ENCODE measurements at places on chromosomes 1 and 21.
A peak's percentile ranks its signal among the peaks of the same experiment; 100 is the strongest.

- no peak for DNase-seq
Measured at GRCh38 chr1:245810181-245810769, 655.5 kb downstream of the KIF26B start.

DNA sequence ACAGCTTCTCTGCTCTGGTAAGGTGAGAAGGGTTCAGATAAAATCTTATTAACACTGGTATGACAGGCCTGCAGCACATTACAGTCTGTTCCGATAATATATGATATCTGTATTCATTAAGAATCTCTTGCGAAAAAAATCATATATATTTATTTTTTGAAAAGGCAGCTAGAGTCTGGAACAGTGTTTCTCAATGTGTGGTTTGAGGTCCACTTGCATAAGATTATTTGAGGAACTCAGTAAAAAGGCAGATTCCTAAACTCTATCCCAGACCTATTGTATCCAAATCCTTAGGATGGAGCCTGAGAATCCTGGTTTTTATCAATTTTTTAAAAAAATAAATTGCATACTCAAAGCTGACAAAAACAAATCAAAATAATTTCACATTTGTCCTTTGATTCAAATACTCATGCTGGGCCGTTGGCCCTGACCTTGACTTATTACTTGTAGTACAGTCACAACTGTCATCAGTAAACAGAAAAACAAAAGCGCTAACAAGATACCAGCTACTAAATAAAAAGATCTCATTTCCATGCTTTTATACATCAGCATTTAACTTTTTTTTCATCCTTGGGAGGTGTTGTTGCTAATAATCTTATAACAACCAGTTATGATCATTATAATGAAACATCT, 60.6 kb downstream of the RGS2 start:
- DNase-seq = no peak

DNA sequence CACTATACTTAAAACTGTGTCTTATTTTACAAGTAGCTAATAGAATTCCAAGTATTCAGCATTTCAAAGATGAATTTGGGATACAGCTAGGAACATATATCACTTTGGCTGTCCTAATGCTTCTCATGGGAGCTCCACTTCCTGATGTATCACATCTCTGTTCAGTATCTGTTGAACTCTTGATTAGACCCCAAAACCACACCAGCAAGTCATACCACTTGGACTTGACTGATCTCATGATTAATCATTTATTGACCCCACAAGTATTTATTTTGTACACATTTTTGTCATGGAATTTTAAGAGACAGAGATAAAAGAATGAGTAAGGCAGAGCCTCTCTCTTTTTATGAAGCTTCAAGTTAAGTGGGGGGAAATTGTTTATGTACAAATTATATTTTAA, 30.0 kb downstream of the TMPRSS15 start:
- DNase-seq = no peak

GRCh38 chr1:19455353-19455752, 30.0 kb downstream of the CAPZB start:
- no peak for DNase-seq

DNA sequence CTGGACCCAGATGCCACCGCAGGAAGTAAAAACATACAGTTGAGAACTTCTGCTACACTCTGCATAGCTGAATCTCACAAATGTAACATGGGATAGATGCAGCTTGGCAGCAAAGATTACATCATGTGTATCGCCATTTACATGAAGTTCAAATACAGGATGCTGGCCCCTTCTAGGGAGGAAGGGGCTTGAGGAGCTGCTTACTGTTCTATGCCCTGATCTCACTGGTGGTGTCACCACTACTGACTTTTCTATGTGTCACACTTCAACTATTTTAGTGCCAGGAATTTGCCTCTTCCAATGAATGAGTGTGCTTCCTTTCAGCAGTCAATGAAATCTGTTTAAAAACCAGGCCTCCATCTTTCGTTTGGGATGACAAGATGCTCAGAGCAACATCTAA, 31.1 kb downstream of the MRAP start:
- peak; percentile 64 for DNase-seq

GRCh38 chr1:165109013-165109412, 247.5 kb downstream of the LMX1A start:
- DNase-seq = no peak

DNA sequence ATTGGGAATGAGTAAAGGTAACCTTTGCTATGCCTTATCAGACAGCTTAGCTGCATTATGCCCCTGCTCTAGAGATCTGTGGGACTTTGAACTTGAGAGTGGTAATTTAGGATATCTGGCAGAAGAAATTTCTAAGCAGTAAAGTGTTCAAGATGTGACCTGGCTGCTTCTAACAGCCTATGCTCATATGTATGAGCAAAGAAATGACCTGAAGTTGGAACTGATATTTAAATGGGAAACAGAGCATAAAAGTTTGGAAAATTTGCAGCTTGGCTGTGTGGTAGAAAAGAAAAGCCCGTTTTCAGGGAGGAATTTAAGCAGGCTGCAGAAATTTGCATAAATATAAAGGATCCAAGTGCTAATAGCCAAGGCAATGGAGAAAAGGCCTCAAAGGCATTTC, 90.4 kb downstream of the HHIPL2 start:
- DNase-seq = no peak

GRCh38 chr1:97004054-97004453, 282.5 kb downstream of the PTBP2 start:
- DNase-seq = peak; percentile 18

- DNase-seq = no peak
Measured at GRCh38 chr1:232250838-232251237, 379.1 kb downstream of the SIPA1L2 start.

GRCh38 chr1:56477164-56478111, 101.9 kb downstream of the PLPP3 start:
- DNase-seq = peak; percentile 76

GRCh38 chr21:36550761-36551160, 70.8 kb upstream of the CLDN14 start:
- DNase-seq = peak; percentile 62

- peak; percentile 14 for DNase-seq
Measured at GRCh38 chr1:67524143-67525052, 94.2 kb upstream of the SERBP1 start.

DNA sequence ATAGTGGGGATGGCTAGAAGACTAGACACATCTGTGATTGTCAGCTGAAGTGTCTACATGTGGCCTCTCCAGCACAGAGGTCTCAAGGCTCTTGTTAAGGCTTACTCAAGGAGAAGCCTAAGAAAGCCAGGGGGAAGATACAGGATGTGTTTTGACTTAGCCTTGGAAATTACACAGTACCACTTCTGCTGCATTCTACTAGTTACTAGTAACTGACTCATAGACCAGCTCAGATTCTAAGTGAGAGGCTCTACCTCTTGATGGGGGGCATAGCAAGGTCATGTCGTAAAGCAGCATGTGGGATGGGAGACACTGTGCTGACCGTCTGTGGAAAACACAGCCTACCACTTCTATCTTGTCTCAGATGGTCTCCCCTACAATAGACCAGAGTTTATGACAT, 99.5 kb downstream of the UBE2U start:
- DNase-seq = no peak

DNA sequence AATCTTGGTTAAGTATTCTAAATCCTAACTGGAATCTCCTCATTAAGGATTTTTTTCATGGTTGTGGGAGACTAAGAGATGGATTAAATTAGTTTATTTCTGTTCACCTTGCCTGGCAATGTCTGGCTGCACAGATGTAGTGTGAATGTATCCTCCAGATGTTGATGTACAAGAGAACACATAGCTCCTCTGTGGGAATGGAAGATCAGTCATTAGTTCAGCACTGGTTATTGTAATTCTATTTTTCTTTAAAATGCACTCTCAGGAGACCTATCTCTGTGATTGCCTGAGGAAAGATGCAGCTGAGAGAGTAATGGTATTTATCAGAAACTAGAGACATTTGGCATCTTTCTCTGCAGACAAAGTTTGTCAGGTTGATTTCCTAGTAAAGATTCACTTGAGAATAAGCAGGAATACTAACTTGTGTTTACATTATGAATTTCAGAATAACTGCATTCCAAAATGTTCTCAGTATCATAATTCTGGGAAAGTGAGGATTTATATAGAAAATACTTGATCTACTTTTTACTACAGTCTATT, 178.6 kb downstream of the GIPC2 start:
- DNase-seq = no peak

- no peak for DNase-seq
Measured at GRCh38 chr1:54537611-54538010, 10.4 kb upstream of the ACOT11 start.

DNA sequence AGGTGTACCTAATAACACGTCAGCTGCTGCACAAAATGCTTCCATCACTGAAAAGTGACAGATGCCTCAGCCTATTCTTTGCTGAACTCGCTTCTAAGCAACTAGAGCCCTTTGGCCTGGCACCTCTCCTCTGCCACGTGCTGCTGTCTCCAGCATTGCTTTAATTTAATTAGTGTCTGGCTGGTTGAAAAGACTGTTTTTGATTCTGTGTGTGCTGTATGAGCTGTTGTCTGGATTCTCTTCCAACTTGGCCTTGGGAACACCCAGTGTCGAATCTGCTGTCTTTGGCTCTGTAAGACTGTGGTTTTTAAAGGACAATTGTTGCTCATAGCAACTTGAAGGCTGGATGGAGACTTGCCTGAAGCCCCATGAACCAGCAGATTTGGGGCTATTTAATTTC, 109.5 kb downstream of the PSMG1 start:
- DNase-seq = no peak

DNA sequence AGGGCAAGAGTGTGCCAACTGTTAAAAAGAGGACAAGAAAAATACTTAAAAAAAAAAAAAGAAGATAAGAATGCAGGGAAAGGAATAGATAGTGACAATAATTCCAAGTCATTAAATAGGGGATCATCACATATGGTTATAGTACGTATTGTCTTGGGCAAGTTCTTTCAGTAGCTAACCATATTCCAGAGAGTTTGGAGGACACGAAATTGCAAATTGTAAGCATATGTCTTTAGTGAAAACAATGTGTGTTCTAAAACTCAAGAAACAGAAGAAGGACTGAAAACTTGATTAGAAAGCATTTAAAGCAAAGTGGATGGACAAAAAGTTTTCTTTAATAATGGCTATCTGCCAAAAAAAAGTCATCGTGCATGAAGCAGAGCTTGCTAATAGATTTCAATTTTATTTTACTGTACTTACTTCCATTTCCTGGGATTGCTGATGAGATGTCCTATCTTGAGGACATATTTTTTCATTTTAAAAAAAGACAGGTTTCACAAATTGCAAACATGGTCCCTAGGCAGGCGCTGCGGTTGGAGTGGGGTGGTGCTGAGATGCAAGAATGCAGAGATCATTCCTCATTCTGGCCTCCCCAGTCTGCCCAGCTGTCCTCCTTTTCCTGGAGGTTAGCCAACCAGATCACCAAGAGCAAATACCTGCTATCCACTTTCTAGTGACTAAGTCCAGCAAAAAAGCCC, 11.9 kb downstream of the TSPAN2 start:
- DNase-seq = no peak

DNA sequence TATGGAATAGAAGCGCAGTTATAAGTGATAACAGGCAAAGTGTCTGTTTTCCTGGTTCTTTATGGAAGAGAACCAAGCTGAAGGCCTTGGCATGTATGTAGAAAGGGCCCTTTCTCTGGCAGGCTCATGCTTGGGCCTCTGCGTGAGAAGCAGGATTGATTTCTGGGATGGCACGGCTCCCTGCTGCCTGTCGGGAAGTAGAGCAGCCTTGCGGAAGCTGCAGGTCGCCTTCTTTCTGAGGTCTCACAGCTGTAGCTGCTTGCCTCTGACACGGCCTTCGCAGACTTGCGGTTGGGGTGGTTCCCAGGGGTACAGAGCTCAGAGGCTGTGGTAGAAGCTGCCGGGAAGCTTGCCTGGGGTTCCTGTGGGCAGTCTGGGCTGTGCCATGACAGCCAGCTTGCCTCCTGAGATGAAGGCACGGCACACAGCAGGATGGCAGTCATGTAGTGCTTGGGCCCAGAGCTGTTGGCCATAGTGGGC, 39.4 kb downstream of the TRAPPC10 start:
- DNase-seq = peak; percentile 73

DNA sequence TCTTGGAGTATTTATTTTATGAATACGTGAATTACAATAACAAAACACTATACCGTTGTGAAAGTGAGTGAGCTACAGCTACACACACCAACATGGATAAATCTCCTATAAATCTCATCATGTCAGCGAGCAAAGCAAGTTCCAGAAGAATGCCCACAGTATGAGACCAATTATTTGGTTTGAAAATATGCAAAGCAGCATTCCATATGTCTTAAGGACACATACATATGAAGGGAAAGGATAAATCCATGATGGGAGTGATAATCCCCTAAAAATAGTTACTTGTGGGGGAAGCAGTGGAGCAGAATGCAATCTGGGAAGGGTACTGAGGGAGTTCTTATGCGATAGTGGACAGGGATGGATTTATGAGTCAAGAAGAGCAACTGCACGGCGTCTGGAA, 261.3 kb downstream of the DISC1 start:
- no peak for DNase-seq

- DNase-seq = no peak
Measured at GRCh38 chr1:13435458-13435857, 25.2 kb downstream of the PRAMEF20 start.

- no peak for DNase-seq
Measured at GRCh38 chr1:112840631-112841624, 115.1 kb downstream of the SLC16A1 start.

DNA sequence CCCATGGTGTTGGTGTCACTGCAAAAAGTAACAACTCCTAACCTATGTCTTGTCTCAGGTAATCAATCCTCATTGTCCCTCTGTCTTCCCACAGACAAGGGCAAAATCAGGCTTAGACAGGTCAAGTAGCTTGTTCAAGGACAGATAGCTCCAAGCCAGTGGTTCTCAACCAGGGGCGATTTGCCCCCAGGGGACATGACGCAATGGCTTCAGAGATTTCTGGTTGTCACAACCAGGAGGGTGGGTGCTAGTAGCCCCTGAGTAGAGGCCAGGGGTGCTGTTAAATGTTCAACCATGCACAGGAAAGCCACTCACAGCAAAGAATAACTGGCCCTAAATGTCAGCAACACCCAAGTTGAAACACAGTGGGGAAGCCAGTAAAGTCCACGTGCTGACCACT, 178.9 kb downstream of the RUNX1 start:
- no peak for DNase-seq

DNA sequence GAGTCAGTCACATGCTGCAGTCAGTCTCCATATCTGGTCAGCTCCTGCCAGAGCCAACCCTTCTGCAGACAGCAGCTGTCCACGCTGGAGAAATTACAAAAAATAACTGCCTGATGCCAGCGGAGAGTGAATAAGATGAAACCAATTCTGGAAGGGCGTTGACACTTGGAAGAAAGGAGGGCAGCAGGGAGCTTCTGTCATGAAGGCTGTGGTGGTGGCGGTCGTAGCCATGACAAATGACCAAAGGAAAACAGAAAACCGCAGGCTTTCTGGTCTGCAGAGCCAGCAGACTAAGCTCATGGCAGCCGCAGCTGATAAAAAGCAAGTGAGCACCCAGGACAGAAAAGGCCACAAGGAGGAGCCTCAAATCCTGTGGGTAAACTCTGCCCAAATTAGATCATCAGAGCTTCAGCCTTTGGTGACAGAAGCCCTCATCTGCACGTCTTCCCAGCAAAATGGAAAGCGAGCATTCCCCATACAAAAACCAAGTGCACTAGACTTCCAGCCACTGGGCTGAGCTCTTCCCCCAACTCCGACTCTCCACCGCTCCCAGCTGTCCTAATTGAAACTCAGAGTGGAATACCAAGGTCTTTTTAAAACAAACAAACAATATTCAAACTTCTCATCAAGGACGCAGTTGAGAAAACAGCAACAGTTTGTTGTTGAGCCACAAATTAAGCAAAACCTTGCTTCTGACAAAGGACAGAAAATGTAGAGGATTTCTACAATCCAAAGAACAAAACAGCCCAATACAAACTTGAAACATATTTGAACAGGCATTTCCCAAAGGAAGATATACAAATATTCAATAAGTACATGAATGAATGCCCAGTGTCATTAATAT, 28.7 kb downstream of the RSPH1 start:
- peak; percentile 46 for DNase-seq

Measured in cardiac fibroblast (primary cell).